Lung (tissue), 17 donors: ENCODE measurements at places on chromosomes 4 and X. TPM values are rescaled to one million over a fixed set of nuclear protein-coding genes. Genes with fewer than 3 reads are reported as not detected.

DNA sequence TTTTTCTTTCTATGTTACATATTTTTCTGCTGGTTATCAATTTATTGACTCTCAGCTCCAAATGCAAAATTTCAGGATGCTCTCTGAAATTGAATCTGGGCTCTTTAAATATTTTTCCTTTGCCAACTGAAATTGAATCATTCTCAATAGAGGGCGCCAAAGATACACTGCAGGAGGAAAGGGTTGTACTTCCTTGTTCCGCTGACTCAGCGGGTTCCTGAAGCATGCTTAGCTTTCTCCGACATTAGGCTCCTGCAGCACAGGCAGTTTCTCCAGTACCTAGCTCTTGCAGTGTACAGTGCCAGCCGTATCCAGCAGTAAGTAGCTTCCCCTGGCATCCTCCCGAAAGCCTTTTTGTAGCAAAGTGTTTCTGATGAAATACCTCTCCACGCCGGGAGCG lies 28.8 kb upstream of the CFAP47 start:
- no peak overlapping the region for H3K27ac ChIP-seq
- peak; percentile 48 for DNase-seq

DNA sequence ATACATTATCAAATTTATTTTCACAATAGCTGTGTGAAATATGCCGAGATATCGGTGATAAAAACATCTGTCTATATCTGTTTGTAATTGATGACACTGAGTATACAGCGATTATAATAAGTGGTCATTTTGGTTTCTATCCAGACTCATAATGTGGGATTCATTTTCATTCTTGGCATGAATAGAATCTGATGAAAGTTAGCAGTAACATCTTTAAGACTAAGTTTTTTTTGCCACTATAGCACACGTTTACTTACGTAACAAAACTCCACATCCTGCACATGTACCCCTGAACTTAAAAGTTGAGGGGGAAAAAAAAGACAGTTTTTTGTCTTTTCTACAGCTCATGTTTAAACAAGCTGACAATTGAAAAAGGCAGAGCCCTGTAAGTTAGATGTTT lies 86.4 kb downstream of the PPA2 start:
- H3K36me3 ChIP-seq: peaks cover 10% of the 10 kb centered on the region
- no peak overlapping the region for H3K27ac ChIP-seq
- no peak overlapping the region for H3K4me3 ChIP-seq
- peaks cover 2% of the 10 kb centered on the region for H3K4me1 ChIP-seq

DNA sequence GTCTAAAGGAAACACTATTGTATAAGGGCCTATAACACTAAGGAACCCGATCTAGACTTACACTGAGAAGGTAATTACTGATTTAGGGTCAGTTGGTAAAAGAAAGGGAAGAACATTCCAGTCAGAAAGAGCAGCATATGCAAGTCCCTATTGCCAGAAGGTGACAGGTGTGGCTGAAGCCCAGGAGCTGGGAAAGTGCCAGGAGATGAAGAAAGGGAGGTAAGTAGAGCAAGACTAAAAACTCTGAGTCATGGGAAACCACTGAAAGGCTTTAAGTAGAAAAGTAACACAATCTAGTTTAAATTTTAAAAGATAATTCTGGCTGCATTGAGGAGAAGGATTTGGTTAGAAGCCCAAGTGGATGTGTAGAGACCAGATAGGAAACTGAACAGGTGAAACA lies 77.7 kb upstream of the INTU start:
- no peak overlapping the region for H3K4me3 ChIP-seq
- H3K36me3 ChIP-seq: no peaks in the 10 kb centered on the region
- no peak for DNase-seq
- H3K27ac ChIP-seq: no peak overlapping the region
- no peaks in the 10 kb centered on the region for H3K4me1 ChIP-seq

DNA sequence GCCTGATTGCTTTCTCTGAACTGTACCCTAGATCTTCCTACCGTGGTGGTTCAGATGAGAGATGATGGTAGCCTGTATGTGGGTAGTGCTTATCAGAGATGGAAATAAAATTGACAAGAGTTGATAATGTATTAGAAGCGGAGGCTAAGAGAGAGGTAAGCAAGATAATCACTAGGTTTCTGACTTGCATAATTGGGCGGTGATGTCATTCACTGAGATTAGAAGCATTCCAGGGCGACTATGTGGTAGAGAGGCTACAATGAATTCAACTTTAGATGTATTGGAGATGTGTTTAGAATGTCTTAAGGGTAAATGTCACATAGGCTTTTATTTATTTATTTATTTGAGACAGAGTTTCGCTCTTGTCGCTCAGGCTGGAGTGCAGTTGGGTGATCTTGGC lies 415 bp upstream of the TENM3 start:
- H3K27ac ChIP-seq: no peak overlapping the region
- no peak for DNase-seq
- H3K4me3 ChIP-seq: no peak overlapping the region
- no peaks in the 10 kb centered on the region for H3K27me3 ChIP-seq
- no peaks in the 10 kb centered on the region for H3K36me3 ChIP-seq

DNA sequence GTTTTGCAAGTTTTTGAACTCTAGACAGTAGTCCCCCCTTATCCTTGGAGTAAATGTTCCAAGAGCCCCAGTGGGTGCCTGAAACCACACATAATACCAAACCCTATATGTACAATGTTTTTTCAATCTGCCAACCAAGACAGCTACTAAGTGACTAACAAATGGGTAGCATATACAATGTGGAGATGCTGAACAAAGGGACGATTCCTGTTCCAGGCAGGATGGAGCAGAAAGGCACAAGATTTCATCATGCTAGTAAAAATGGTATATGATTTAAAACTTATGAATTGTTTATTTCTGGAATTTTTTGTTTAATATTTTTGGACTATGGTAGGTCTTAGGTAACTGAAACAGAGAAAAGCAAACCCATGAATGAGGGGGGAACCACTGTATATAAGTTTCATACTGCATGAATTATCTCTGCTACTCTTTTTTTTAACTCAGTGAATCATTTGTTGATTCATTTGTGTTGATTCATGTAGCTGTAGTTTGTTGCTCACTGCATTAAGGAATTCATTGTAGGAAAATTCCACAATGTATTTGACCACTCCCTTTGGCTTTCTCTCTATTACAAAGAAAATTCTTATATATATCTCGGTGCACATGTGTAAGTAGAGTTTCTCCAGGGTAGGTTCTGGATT lies 21.9 kb upstream of the ANXA3 start:
- peaks cover 12% of the 10 kb centered on the region for H3K36me3 ChIP-seq
- DNase-seq: no peak
- no peak overlapping the region for H3K27ac ChIP-seq

- no peak overlapping the region for H3K27ac ChIP-seq
- H3K4me3 ChIP-seq: no peak overlapping the region
- no peaks in the 10 kb centered on the region for H3K27me3 ChIP-seq
Measured at GRCh38 chr4:183321516-183321915, 710 bp downstream of the CLDN24 start.

GRCh38 chrX:110287605-110288004 lies 30.3 kb downstream of the AMMECR1 start:
- no peaks in the 10 kb centered on the region for H3K27me3 ChIP-seq
- no peak overlapping the region for H3K27ac ChIP-seq
- H3K36me3 ChIP-seq: no peaks in the 10 kb centered on the region
- no peak for DNase-seq

GRCh38 chr4:18981234-18981615 lies 959.7 kb upstream of the LCORL start:
- DNase-seq: no peak
- no peaks in the 10 kb centered on the region for H3K4me1 ChIP-seq
- no peaks in the 10 kb centered on the region for H3K27me3 ChIP-seq
- H3K27ac ChIP-seq: no peak overlapping the region
- no peak overlapping the region for H3K4me3 ChIP-seq

- DNase-seq: no peak
- no peaks in the 10 kb centered on the region for H3K4me1 ChIP-seq
- H3K4me3 ChIP-seq: no peak overlapping the region
- no peak overlapping the region for H3K27ac ChIP-seq
- H3K27me3 ChIP-seq: no peaks in the 10 kb centered on the region
Measured at GRCh38 chr4:20192736-20193135, 59.0 kb upstream of the SLIT2 start.

GRCh38 chrX:41923978-41924683 lies 777 bp upstream of the CASK start:
- peak; percentile 53 for DNase-seq
- H3K4me1 ChIP-seq: peaks cover 2% of the 10 kb centered on the region
- no peaks in the 10 kb centered on the region for H3K36me3 ChIP-seq
- peak overlapping the region; percentile 40 for H3K4me3 ChIP-seq

DNA sequence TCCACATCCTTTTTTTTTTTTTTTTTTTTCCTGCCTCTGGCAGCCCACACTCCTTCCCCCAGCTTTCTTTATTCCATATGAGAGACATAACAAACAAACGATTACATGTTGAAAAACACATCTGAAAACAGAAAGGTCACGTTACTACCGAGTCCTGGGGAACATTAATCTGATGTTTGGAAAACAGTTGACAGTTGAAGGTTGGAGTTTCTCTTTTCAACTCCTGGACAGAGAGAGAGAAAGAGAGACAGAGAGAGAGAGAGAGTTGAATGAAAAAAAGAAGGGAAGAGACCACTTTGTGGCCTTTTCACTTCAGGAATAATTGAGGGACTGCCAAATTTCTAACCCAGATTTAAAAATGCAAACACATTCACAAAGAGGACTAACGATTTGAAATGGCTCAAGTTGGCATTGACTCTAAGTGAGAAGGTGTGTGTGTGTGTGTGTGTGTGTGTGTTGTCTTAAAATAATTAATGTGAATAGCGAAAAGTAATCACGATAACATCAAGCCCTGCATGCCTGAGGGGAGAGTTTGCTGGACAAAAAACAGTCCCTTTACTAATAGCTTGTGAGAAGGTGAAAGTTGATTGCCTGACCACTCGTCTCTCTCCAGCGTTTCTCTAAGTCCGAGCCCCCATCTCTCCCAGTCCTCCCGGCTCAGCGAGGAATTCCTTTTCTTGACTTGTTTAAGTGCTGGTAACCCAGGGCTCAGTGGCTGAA lies 67.3 kb downstream of the FBXO8 start:
- H3K27me3 ChIP-seq: peaks cover 84% of the 10 kb centered on the region
- H3K4me3 ChIP-seq: no peak overlapping the region
- DNase-seq: no peak
- H3K27ac ChIP-seq: no peak overlapping the region
- H3K36me3 ChIP-seq: no peaks in the 10 kb centered on the region
- H3K4me1 ChIP-seq: no peaks in the 10 kb centered on the region

DNA sequence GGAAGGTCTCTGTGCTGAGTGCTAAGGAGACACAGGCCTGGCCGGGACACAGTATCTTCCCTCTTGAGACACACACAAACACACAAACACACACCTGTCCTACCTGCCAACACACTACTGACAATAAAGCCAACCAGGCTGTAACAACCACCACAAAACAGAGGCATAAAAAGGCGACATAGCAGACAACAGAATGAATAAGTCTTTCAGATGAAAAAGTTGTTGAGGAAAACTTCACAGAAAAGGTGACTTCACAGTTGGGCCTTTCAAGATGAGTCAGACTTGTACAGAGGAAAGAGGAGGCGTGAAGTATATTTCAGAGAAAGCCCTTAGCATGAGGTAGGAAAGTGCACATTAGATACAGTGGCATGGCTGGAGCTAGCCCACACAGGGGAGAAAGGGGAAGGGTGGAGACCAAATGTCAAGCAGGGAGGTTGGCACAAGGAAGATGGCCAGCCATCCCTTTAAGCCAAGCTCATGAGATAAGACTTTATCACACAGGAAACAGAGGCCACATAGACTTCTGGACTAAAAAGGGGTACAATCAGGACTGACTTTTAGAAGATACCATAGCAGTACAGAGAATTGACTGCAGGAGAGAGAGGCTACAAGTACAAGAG lies 54.0 kb downstream of the SLC9A7 start:
- peaks cover 6% of the 10 kb centered on the region for H3K27me3 ChIP-seq
- no peak overlapping the region for H3K27ac ChIP-seq
- DNase-seq: no peak
- H3K4me1 ChIP-seq: no peaks in the 10 kb centered on the region

DNA sequence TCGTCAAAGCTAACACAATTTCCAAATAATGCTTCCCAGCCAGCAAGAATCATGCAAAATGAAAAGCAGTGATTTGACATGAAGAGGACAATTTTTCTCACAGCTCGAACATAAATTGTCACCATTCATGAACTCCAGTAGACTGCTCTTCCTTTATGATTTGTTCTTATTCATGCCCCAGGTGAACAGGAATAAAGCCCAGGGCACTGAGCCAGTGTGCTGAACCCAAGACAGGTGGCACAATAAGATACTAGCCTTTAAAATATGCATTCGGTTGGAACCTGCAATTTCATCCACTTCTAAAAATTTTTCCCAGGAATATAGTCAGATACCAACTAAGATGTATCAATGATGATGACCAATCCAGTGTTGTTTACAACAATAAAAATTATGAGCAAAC lies 139.7 kb downstream of the PRSS12 start:
- H3K4me3 ChIP-seq: no peak overlapping the region
- no peak overlapping the region for H3K27ac ChIP-seq
- no peaks in the 10 kb centered on the region for H3K27me3 ChIP-seq
- no peaks in the 10 kb centered on the region for H3K4me1 ChIP-seq

GRCh38 chrX:115437841-115438595 lies 123.0 kb upstream of the PLS3 start:
- H3K27ac ChIP-seq: no peak overlapping the region
- peaks cover 16% of the 10 kb centered on the region for H3K27me3 ChIP-seq
- peak; percentile 41 for DNase-seq
- H3K36me3 ChIP-seq: no peaks in the 10 kb centered on the region
- no peak overlapping the region for H3K4me3 ChIP-seq

- DNase-seq: no peak
- no peak overlapping the region for H3K4me3 ChIP-seq
- no peaks in the 10 kb centered on the region for H3K27me3 ChIP-seq
- no peak overlapping the region for H3K27ac ChIP-seq
Measured at GRCh38 chr4:40601641-40602040, 28.0 kb downstream of the RBM47 start.

- no peaks in the 10 kb centered on the region for H3K36me3 ChIP-seq
- peak; percentile 8 for DNase-seq
- no peak overlapping the region for H3K4me3 ChIP-seq
- H3K4me1 ChIP-seq: no peaks in the 10 kb centered on the region
- peak overlapping the region; percentile 6 for H3K27ac ChIP-seq
Measured at GRCh38 chr4:88320780-88321373, 36.5 kb upstream of the PPM1K start.

GRCh38 chr4:136329042-136329662 lies 1203.1 kb downstream of the PCDH18 start:
- DNase-seq: no peak
- no peaks in the 10 kb centered on the region for H3K27me3 ChIP-seq
- H3K27ac ChIP-seq: no peak overlapping the region
- no peaks in the 10 kb centered on the region for H3K36me3 ChIP-seq
- no peak overlapping the region for H3K4me3 ChIP-seq
- H3K4me1 ChIP-seq: no peaks in the 10 kb centered on the region

SLC6A8 gene
- total RNA-seq: 9.6 TPM

PRPS2 gene
- total RNA-seq: 27.4 TPM

CLNK gene
- not detected for total RNA-seq

MTHFD2L gene
- total RNA-seq: 15.8 TPM

ZNF674 gene
- 11.3 TPM for total RNA-seq

GAGE12J gene
- not detected for total RNA-seq

PDLIM3 gene
- 42.0 TPM for total RNA-seq

RASGEF1B gene
- 62.0 TPM for total RNA-seq

TLR10 gene
- 4.4 TPM for total RNA-seq

LRCH2 gene
- 15.1 TPM for total RNA-seq
